ENCODE measurements at places on chromosomes 7 and 10.
A peak's percentile ranks its signal among the peaks of the same experiment; 100 is the strongest.

DNA sequence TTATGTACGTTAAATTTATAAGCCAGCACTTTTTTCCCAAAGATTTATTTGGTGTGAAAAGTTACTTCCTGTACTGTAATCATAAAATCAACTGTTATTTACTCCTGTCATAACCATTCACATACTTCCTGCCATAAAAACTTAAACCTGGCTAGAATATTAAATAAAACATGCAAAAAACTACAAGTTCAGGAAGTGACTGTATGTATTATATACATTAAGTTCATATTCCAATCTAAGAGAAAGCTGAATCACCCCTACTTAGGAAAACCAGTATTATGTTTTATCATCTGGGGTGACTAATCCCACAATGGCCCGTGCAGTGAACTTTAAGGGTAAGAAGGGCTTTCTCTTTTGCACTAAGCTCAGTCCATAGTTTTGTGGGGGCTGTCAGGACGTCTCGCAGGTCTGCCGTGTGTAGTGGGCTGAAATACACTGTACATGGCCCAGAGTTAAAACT is 183.7 kb upstream of the KLF14 start:
- no peak for DNase-seq

DNA sequence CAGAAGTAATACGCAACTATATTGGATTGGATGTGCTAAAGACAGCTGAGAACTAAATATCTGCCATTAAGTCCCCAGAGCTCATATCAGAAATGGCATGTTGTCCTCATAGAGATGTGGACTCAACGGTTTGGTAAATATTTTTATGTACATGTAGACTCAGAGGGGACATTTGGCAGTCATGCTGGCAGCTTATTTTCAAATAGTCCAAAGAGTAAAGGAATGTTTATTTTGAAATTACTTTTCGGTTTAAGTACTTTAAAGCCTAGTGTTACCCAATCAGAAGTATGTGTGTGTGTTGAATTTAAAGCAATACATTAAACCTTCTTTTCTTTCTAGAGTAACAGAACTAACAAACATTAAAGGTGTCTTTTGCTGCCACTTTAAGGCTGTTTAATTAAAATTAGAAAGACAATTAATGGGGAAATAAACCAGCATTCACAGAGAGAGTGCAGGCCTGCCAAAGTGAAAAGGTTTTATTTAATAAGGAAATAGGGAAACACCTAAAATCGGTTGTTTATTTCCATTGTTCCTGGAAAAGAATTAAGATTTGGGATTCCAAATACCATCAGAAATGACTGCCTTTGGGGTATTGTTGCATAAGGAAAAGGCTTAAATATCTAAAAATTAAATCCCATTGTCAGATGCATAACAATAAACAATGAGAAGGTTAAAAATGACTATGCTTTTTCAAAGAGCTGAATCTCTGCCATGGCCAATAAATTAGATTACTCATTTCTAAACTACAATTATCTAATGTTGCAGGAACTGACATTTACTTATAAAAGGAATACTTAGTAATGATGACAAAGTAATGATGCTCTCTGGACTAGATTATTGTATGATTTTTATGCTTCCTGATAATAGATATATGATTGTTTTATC is 113.4 kb upstream of the AHR start:
- DNase-seq = no peak

DNA sequence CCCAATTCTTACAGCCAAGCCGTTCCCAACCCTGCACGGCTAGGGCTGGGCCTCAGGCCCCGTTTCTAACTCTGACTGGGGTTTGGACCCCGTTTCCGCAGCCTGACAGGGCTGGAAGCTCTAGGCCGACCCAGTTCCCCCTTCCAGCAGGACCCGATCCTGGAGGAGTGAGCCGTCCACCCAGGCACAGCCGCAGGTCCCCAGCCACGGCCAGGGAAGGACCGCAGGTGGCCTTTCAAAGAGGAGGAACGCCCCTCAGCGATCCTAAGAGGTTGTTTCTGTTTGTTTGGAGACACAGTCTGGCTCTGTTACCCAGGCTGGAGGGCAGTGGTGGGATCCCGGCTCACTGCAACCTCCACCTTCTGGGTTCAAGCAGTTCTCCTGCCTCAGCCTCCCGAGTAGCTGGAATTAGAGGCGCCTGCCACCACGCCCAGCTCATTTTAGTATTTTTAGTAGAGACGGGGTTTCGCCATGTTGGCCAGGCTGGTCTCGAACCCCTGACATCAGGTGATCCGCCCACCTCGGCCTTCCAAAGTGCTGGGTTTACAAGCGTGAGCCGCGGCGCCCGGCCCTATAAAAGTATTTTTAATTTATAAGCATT is 778 bp upstream of the GET4 start:
- no peak for DNase-seq

- DNase-seq = no peak
These were observed 39.4 kb upstream of the ZMIZ2 start for GRCh38 chr7:44709011-44709915.

DNA sequence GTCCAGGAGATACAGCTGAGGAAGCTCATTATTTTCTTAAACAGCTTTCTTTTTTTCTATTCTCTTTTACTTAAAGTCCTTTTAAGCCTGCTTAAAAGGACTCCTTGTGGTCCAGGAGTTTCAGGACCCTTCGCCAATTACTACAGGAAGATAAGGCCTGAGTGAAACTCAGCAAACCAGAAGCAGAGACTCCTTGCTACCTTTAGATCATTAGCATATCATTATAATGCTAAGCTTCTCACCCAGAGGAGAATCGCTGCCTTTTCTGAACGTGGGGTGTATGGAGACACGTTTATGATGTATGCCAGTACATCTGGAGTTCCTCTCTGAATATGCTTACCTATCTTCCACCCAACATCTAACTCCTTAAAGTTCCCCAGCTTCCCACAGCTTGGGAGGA is 47.5 kb downstream of the ANKMY2 start:
- DNase-seq = no peak

DNA sequence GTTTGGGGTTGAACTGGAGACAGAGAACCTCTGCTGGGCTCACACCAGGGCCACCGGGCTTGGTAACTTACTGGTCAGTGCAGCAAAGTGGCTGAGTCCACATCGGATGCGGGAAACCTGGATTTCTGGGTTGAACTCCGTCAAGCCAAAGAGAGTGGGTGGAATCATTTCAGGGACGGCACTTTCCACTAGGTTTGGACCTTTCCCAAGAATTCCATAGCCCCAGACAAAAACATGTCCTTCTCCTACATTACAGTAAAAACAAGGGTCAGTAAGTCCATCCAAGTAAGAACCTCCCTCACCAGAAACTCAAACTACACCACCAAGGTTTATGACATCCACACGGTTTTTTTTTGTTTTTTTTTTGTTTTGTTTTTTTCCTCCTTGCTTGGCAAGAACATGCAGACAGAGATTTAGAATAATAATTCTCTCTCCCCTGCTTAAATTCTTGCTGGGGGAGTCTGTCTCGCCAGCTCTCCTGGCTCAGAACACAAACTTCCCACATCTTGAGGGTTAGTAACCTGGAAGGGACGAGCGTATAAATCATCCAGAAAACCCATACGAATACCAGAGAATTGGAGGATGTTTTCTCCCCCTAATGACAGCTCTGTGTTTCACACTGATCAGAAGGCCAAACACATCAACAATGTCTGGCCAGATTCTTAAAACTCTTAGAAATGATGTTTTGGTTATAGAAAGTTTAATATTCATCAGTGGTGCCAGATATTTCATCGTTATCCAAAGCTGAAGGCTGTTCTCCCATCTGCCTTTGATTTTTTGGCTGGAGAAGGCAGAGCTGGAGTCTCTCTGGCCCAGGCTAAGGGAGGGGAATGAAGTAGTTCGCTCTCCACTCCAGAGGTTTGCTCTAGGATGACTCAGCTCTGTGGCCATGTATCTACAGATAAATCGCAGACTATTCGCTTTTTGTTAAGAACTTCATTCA is 17.5 kb downstream of the RCC1L start:
- DNase-seq = no peak

- DNase-seq = no peak
These were observed 20.0 kb downstream of the LRRC4 start for GRCh38 chr7:128011131-128011661.

DNA sequence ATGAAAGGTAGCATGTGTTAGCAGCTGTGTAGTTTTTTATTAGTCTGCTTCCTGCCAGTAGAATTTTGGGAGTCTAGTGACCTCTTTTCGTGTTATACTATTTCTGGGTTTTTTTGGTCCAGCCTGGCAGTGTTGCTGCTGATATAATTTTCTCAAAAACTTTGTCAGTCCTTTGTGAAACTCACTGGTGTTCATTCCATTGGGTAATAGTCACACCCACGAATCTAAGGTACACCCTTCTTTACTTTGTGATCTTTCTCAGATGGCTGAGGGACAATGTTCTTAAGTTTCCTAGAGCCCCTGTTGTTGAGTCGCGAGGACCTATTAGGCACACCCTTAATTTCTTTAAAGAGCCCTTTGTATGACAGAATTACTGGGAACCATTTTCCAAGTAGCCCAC is 52.3 kb downstream of the TPST1 start:
- no peak for DNase-seq

- no peak for DNase-seq
These were observed 71.5 kb upstream of the ADO start for GRCh38 chr10:62732841-62733653.

DNA sequence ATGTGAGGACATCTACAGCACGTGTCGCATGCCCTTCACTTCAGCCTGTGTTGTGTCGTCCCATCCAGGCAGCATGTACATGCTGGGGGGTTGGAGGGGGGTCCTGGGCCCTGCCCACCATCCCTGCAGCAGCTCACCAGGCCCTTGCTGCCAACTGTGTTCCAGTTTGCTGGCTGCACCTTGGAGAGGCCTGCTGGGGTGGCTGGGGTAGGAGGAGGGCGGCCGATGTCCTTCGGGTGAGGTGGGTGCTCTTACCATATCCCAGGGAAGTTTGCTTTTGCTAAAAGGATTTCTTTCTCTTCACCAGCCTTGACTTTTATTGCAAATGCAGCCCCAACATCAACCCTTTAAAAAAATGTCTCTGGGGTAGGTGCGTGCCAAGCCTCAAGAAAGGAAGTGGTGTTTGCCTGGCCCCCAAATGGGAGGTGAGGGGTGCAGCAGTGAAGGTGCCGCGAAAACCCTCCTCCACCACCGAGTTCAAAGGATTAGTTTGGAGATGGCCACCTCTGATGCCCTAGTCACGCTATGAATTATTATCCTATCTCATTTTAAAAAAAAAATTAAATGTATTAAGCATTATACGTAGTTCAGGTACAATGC is 165.8 kb upstream of the KLF6 start:
- DNase-seq = no peak

- DNase-seq = peak; percentile 85
These were observed 19.9 kb downstream of the ACTA2 start for GRCh38 chr10:88932539-88933256.

- DNase-seq = no peak
These were observed 197.1 kb downstream of the DOCK4 start for GRCh38 chr7:112009081-112009480.

- peak; percentile 29 for DNase-seq
These were observed 31.0 kb downstream of the MKI67 start for GRCh38 chr10:128095027-128095752.

- DNase-seq = no peak
These were observed 424.7 kb upstream of the FOXK1 start for GRCh38 chr7:4257146-4258111.
